Panc1 (cell line): ENCODE measurements at places on chromosomes 3 and 15. TPM values are rescaled to one million over a fixed set of nuclear protein-coding genes. Genes with fewer than 3 reads are reported as not detected.

Gene CCDC71
- total RNA-seq = 14.1 TPM

GRCh38 chr15:31957581-31957980, 72.7 kb upstream of the CHRNA7 start:
- no peaks in the 10 kb centered on the region for H3K4me1 ChIP-seq
- H3K4me3 ChIP-seq = no peak overlapping the region
- no peaks in the 10 kb centered on the region for H3K27me3 ChIP-seq
- no peak for DNase-seq

Gene SYNPR
- total RNA-seq = not detected

Gene PPP2R3A
- 8.1 TPM for total RNA-seq

DNA sequence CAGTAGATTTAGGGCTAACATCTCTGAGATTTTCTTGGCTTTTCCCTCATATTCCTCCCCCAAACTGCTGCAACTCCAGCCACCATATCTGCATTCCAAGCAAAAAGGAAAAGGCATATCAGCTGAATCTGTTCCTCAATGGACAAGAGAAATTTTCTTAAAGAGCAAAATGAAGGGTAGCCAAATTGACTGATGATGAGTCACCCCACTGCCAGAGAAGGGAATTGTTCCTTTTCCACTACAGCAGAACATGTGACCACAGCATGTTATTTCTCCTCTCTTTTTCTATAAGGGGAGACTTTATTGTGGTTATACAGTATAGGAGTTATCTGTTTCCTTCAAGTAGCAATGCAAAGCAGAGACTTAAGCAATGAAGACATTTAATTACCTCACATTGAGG, 172.5 kb downstream of the MTHFS start:
- H3K27ac ChIP-seq = no peak overlapping the region
- no peaks in the 10 kb centered on the region for H3K36me3 ChIP-seq
- no peak overlapping the region for H3K4me3 ChIP-seq
- peaks cover 2% of the 10 kb centered on the region; the same call in 1 of the 2 replicates for H3K27me3 ChIP-seq

Gene STX19
- not detected for total RNA-seq

Gene SNTN
- not detected for total RNA-seq

DNA sequence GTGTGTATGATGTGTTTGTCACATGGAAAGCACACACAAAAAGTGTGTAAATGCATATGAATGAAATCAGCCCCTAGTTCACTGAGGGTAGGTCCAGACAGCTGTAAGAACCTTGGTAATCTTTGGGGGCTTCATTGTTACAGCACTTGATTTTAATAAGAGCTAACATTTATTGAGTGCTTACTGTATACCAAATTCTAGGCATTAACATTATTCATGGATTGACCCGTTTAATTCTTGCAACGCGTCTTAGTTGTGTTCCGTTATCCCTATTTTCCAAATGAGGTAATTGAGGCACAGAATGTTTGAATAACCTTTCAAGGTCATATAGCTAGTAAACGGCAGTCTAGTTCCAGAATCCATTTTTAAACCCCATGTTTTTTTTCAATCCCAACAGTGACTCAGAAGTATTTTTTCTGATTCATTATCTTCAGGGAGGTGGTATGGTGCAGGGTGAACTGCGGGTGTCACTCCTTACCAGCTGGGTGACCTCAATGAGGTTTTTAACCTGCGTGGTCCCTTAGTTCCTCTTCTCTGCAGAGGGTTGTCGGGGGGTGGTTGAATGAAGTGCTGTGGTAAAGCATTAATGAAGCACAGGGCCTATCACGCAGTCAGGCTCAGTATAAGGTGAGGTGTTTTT, 14.2 kb downstream of the RAB8B start:
- H3K27me3 ChIP-seq = no peaks in the 10 kb centered on the region
- DNase-seq = no peak
- H3K27ac ChIP-seq = no peak overlapping the region
- H3K36me3 ChIP-seq = no peaks in the 10 kb centered on the region
- H3K4me1 ChIP-seq = peaks cover 3% of the 10 kb centered on the region; the same call in 1 of the 2 replicates

- no peak for DNase-seq
- H3K27ac ChIP-seq = no peak overlapping the region
- H3K4me1 ChIP-seq = no peaks in the 10 kb centered on the region
- H3K4me3 ChIP-seq = no peak overlapping the region
- H3K27me3 ChIP-seq = no peaks in the 10 kb centered on the region
Measured at GRCh38 chr3:53823026-53823955, 22.9 kb downstream of the CHDH start.

Gene DUOXA1
- not detected for total RNA-seq

DNA sequence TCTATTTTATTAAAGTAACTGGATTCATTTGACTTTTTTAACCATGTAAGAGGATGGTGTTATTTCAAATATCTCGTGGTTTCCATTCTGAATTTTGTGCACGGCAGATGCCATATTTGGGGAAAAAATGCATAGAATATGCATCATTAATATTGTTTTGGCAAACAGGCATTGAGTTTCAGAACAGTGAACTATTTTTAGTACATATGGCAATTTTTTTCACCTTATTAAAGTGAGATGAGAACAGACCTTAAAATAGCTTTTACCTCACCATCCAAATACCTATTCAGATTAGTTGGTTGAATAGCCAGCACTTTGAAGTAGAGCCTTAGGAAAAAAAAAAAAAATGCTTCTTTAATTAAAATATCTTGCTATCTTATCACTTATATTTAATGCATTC, 117.3 kb upstream of the FLNB start:
- no peaks in the 10 kb centered on the region; the same call in 1 of the 2 replicates for H3K36me3 ChIP-seq
- DNase-seq = no peak
- no peak overlapping the region for H3K4me3 ChIP-seq
- H3K27me3 ChIP-seq = no peaks in the 10 kb centered on the region
- no peak overlapping the region for H3K27ac ChIP-seq

DNA sequence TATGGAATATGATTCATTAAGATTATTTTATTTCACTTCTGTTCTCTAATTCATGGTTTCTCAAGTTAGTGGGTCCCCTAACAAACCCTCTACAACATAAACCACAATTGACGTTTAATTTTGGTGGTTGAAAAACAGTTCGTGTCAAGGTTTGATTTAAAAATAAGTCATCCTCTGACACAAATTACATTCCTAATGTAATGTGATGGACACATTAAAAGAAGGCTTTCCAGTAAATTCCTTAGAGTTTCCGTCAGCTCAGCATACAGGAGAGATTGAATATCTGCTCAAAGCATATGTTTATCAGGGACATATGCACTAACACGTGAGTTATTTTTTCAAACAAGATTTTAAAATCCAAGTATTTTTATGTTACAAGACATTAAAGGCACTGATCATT, 626.5 kb upstream of the ADAMTS9 start:
- no peaks in the 10 kb centered on the region for H3K4me1 ChIP-seq
- no peak overlapping the region for H3K4me3 ChIP-seq
- no peak for DNase-seq
- no peak overlapping the region for H3K27ac ChIP-seq
- no peaks in the 10 kb centered on the region for H3K36me3 ChIP-seq

- no peak for DNase-seq
- peak within 1 kb of the TSS; percentile 53 for H3K4me3 ChIP-seq
- H3K27ac ChIP-seq = no peak within 1 kb of the TSS
Measured at GRCh38 chr15:39580485-39581241, at the start of gene THBS1. THBS1 (plus strand) TSS chr15:39581079; CDS start chr15:39581858, 779 bp downstream.

Gene CRELD1
- total RNA-seq = 15.4 TPM

Gene GDPGP1
- total RNA-seq = 22.8 TPM

DNA sequence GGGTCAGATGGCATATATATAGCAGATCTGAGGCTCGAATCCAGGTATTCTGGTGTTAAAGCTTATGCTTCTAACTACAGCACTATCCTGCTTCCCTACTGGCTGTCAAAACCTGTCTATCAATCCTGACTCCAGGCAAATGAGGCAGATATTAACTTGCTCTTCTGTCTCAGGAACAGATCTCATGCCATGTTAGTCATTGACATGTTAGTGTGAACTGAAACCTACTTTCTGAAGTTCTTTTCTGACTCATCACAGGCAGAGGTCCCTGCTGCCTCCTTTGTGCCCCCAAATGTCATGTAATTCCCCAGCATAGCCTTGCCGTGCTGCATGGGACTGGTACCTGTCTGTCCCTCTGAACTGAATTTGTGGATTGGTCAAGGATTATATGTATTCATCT, 125.0 kb upstream of the SMAD3 start:
- H3K4me1 ChIP-seq = peaks cover 57% of the 10 kb centered on the region
- H3K36me3 ChIP-seq = no peaks in the 10 kb centered on the region
- peak overlapping the region; percentile 100 for H3K27ac ChIP-seq
- no peak overlapping the region for H3K4me3 ChIP-seq

DNA sequence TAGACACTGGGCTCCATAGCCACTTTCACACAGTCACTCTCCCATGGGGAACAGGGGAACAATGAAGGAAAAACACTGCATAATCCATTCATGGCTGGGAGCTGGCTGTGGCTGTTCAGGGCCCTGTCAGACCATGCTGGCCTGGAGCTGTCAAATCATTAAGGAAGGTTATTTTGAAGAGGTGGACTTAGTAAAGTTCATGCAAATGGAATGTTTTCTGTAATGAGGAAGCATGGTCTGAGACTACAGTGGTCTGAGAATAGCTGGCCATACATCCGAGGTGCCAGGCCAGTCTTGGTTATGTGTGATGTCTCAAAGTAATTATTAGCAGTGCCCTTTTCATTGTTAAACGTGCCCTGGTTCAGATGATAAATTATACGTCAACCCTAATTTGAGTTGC, 117.1 kb upstream of the MRPS22 start:
- no peak for DNase-seq

DNA sequence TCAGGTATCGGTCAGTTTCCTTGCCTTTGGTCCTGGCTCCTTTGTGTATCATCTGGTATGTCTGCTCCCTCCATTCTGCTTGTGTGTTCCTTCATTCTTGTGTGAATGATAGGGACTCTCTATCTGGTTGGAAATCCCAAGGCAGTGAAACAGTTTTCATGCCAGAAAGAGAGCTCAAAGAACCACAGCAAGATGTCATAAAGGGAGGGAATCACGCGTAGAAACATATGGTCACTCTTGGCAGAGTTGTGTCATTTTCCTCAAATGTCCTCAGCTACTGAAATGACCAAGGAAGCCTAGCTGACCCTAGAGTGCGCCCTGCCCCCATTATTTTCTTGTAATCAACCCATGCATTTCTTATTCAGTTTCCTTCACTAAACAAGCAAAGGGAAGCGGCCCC, 48.0 kb downstream of the RASGRP1 start:
- DNase-seq = no peak
- H3K4me1 ChIP-seq = no peaks in the 10 kb centered on the region
- no peak overlapping the region for H3K27ac ChIP-seq

Gene GUCA1C
- not detected for total RNA-seq

- H3K27ac ChIP-seq = no peak overlapping the region
- no peaks in the 10 kb centered on the region for H3K27me3 ChIP-seq
- no peaks in the 10 kb centered on the region for H3K4me1 ChIP-seq
- no peak overlapping the region for H3K4me3 ChIP-seq
- DNase-seq = no peak
Measured at GRCh38 chr3:147030274-147030673, 376.1 kb downstream of the ZIC4 start.

Gene C2CD4A
- 0.15 TPM for total RNA-seq

Gene MITF
- 10.8 TPM for total RNA-seq

GRCh38 chr3:41190509-41191284, 8.6 kb upstream of the CTNNB1 start:
- H3K4me1 ChIP-seq = no peaks in the 10 kb centered on the region
- H3K4me3 ChIP-seq = no peak overlapping the region
- DNase-seq = no peak

Gene ERC2
- total RNA-seq = 0.33 TPM

Gene CCDC13
- total RNA-seq = 0.82 TPM

DNA sequence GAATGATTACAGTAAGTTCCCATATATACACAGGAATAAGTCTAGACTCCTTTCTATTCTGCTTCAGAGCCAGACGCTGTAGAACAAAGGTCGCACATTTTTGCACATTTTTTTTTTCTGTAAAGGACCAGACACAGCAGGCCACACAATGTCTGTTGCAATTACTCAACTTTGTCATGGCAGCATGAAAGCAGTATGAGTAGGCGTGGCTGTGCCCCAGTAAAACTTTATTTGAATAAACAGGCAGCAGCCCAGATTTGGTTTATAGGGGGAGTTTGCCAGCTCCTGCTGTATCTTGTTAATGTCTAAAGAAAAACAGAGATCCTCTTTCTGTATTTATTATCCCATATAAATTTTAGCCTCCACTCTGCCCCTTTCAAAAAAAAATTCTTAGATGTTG, 708.3 kb downstream of the FHIT start:
- no peak overlapping the region for H3K4me3 ChIP-seq
- no peaks in the 10 kb centered on the region for H3K4me1 ChIP-seq
- no peaks in the 10 kb centered on the region for H3K27me3 ChIP-seq
- no peak for DNase-seq

Gene COMMD4
- 250 TPM for total RNA-seq
